ENCODE measurements at places on chromosomes 16 and 17. TPM values are rescaled to one million over a fixed set of nuclear protein-coding genes. Genes with fewer than 3 reads are reported as not detected.

GRCh38 chr16:74033441-74033995, 263.1 kb upstream of the PSMD7 start:
- DNase-seq, result no peak

TEKT5 gene
- total RNA-seq, result not detected

NUBP1 gene
- total RNA-seq, result 27.4 TPM

EFNB3 gene
- 0.07 TPM for total RNA-seq

PPY gene
- total RNA-seq, result not detected

GRCh38 chr17:63645775-63646487, 23.7 kb downstream of the MAP3K3 start:
- DNase-seq, result no peak

GRCh38 chr17:72128039-72128438, 7.2 kb downstream of the SOX9 start:
- DNase-seq, result no peak

SSTR5 gene
- not detected for total RNA-seq

CLDN9 gene
- total RNA-seq, result not detected

- no peak for DNase-seq
Observed at GRCh38 chr16:4523686-4524085, 14.9 kb downstream of the CDIP1 start.

GRAPL gene
- 7.3 TPM for total RNA-seq

- DNase-seq, result no peak
Observed at GRCh38 chr17:57556320-57556719, 188.8 kb downstream of the CCDC182 start.

- DNase-seq, result no peak
Observed at GRCh38 chr17:13051915-13052314, 34.1 kb upstream of the ELAC2 start.

GRCh38 chr17:34024806-34025551, 230.1 kb upstream of the CCL2 start:
- no peak for DNase-seq

GRCh38 chr17:42642336-42642735, 16.7 kb upstream of the TUBG2 start:
- DNase-seq, result no peak

DNA sequence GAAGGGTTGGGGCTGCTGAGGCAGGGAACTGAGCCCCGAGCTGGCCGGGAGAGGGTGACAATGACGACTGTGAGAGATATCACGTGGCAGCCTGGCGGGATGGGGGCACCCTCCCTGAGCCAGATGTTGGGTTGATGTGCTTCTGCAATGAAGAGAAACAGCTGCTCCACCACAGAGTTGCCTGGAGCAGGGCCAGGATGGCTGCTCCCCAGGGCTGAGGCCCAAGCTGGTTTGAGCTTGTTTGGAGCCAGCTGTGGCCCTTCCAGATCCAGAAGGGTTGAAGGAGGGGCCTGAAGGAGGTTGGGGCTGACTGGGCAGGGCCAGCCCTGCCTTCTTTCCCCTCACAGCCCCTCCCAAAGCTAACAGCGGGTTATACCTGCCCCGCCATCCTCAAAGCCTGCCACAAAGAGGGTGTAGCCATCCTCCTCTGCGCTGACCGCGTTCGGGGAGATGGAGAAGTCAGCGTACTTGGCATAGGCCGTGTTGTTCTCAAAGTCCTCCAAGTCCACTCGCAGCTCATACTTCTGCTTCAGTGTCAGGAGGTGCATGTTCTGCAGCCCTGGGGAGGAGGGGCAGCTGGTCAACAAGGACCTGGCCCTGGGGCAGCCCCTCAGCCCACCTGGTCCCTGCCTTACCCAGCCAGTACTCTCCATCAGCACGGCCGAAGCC, 2.1 kb downstream of the MFAP4 start:
- DNase-seq, result no peak

PER1 gene
- 11.3 TPM for total RNA-seq

DNA sequence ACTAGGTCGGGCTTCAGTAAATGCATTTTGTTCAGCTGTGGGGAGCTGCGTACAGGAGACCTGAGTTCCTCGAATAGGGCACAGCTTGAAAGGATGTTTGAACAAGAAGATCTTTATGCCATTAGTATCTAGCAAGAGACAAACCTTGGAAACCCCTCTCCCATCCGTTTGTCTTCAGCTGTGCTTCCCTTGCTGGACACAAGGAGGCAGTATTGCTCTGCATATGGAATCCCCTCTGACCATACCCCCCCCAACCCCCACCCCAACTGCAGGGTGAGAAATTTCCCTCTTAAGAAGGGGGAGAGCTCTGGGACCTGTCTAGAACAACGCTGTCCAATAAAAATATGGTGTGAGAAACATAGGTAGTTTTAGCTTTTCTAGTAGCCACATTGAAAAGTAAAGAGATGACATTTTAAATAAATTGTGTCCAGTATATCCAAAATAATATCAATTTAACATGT, 1.6 kb downstream of the MRM1 start:
- no peak for DNase-seq

All from pulmonary artery endothelial cell (primary cell).